ENCODE measurements at places on chromosomes 6 and 20.

GRCh38 chr6:37492991-37493660, 6.6 kb downstream of the CCDC167 start:
- DNase-seq: no peak

- DNase-seq: no peak
These were observed 738.2 kb downstream of the COL12A1 start for GRCh38 chr6:74467533-74468215.

DNA sequence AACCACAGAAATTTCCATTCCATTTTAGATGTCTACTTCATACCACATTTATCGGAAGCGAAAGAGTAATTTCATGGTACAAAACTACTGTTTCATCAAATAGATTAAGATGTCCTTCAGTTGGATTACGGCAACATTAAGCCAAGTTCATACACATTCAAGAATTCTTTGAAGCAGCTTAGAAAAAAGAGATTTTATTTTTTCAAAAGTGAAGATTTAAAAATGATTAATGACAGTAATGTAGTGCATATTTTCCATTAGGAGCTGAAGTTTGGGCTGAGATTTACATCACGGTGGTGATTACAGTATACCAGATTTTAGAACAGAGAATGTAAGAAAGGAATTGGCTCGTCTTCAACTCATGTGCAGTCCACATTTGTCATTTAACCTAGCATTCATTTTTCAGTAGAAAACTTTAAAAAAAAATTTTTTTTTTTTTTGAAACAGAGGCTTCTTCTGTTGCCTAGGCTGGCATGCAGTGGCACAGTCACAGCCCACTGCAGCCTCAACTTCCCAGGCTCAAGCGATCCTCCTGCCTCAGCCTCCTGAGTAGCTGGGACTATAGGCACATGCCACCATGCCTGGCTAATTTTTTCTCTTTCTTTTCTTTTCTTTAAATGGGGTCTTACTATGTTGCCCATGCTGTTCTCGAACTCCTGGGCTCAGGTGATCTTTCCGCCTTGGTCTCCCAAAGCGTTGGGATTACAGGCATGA, 1.9 kb downstream of the SYNJ2 start:
- DNase-seq: no peak

DNA sequence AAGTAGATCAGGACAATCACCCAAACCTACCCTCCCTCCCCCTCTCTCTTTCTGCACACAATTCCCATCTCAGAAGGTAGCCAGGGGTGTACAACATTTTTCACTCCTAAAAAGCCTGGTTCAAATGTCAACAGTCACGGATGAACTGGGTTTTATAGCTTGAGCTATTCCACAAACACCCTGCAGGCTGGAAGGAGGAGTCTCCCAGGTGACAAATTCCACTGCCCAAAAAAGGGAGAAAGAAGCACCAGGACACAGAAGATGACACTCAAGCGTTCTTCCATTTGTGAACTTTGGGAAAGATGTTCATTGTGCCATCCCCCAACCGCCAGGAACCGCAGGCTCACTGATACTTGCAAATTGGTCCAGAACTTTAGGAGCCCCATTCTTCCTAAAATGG, 111.5 kb upstream of the NFATC2 start:
- DNase-seq: no peak

All from activated CD4-positive, alpha-beta T cell treated with anti-CD3 and anti-CD28 coated beads, Interleukin-2, Interleukin-4, amounts not matched to agents 100 ng/mL and 50 ng/mL, durations not matched to agents 16 hours and 8 hours (primary cell).